SW 1271 (cell line): ENCODE measurements at places on chromosomes 6 and 20.
A peak's percentile ranks its signal among the peaks of the same experiment; 100 is the strongest.

GRCh38 chr6:3793545-3793944, 42.0 kb upstream of the PXDC1 start:
- DNase-seq: no peak

DNA sequence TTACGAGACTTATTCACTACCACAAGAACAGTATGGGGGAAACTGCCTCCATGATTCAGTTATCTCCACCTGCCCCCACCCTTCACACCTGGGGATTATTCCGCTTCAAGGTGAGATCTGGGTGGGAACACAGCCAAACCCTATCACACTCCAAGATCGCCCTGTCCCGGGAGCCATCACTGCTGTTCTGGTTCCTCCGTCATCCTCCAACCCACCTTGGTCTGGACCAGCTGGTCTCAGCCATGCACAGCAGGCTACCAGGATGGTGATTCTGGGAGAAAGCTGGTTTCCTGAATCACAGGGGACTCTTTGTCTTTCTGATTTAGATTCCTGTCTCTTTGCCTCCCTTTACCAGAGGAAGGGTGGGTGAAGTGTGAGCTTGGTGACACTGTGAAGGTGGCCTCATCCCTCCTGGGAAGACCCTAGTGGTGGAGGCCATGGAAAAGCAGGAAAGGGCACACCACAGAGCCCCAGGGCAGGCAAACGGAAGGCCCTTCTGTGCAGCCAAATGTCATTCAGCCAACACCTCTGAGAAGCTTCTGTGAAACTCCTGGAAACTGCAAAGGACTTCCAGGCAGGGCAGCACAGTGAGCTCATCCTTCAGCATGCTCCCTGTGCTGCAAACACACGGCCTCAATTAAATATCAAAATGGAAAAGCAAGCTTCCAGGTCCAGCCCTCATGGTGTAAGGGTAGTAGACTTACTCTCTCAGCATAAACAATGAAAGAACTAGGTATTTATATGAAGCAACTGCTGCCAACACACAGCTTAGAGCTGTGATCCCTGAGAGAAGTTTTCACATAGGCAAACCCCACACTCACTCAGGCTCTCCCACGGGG, 169.8 kb downstream of the ANKRD60 start:
- no peak for DNase-seq

- DNase-seq: no peak
These were observed 1.5 kb downstream of the AGER start for GRCh38 chr6:32182555-32182981.

- DNase-seq: no peak
These were observed 962 bp downstream of the DDX27 start for GRCh38 chr20:49219924-49220831.

GRCh38 chr6:79627422-79627821, 3.7 kb upstream of the SH3BGRL2 start:
- DNase-seq: no peak

GRCh38 chr20:57241363-57241991, 25.0 kb downstream of the BMP7 start:
- no peak for DNase-seq

- DNase-seq: no peak
These were observed 7.4 kb upstream of the UTRN start for GRCh38 chr6:144277605-144278227.

GRCh38 chr6:161303628-161304340, 29.9 kb upstream of the AGPAT4 start:
- DNase-seq: no peak

- no peak for DNase-seq
These were observed 12.6 kb downstream of the HSPA12B start for GRCh38 chr20:3744806-3745685.

DNA sequence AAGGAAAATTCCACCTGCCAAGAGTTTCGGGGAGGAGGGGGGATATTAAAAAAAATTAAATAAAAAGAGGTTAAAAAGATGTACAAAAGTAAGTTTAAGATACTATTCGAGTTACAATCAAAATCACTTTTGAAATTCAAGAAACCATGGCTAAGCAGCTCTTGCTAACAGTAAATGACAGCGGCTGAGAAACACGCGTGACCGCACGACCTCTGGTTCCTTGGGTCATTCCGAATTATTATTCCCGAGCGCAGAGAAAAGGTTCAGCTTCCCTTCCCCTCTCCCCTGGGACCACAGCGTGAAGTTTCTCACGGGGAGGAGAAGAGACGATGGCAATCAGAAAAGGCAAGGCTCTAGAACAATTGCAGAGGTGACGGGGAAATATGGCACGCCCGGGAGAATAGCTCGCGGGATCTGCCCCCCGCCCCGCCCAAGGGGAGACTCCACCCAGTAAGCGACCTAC, 496 bp downstream of the TMEM242 start:
- DNase-seq: no peak

DNA sequence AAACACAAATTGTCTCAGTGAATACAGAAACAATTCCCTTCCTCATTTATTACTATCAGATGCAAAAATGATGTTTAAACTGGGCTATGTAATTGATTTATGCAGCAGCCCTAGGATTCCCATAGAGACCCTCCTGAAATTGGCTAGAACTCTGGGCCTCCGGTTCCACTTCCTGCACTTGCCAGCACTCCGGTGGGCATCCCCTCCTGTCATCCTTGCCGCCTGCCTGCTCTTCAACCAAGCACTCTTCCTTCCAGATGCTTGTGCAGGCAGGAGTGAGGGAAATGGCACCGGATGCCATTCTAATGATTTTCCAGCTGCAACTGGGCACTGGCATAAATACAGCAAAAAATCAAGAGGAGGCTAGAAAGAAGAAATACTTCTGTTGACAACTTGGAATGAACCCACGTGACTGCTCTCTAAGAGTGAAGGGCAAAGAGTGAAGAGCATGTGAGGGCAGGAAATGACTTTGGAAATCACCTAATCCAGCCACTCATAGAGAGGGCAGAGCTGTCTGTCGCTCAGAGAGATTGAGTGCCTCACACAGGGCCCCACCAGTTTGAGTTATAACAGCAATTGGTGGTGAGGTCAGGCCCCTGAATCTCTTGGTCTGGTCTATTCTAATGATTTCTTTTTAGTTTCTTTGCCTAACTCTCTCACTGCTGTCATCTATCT, 3.7 kb upstream of the NEDD9 start:
- DNase-seq: no peak

GRCh38 chr6:44680202-44680720, 292.8 kb downstream of the CDC5L start:
- no peak for DNase-seq

- peak; percentile 42 for DNase-seq
These were observed 236.0 kb upstream of the STXBP5 start for GRCh38 chr6:146968041-146968760.

DNA sequence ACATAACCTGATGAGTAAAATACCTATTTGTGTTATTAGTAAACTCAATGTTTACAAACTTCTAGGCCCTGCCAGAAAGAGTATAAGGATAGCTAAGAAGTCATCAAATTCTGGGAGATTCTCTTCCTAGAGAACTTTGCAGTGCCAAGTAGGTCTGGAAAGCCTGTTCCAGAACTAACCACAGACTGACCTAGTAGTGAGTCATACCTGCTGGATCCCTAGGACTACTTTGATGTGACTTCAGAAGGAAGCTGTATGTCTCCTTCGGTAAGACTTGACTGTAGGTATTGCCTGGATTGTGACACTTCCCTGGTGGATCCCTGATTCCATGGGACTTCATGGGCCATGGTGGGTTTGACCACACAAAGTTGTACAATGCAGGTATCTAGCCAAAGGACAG, 131.7 kb downstream of the DNAH8 start:
- DNase-seq: no peak
